ENCODE measurements at places on chromosomes 11 and 22.

DNA sequence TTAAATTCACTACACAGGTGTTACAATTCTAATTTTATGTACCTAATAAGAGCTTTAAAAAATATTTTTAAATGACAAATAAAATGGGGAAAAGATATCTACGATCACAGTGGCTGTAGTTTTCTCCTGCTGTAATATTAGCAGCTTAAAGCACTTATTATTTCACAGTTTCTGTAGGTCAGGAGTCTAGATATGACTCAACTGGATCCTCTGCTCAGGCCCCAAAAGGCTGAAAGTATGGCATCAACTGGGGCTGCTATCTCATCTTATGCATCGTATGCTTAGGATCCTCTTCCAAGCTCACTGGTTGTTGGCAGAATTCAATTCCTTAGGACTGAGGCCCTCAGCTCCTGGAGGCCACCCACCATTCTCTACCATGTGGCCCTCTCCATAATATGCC is 12.8 kb downstream of the FBXO3 start:
- no peak for DNase-seq

DNA sequence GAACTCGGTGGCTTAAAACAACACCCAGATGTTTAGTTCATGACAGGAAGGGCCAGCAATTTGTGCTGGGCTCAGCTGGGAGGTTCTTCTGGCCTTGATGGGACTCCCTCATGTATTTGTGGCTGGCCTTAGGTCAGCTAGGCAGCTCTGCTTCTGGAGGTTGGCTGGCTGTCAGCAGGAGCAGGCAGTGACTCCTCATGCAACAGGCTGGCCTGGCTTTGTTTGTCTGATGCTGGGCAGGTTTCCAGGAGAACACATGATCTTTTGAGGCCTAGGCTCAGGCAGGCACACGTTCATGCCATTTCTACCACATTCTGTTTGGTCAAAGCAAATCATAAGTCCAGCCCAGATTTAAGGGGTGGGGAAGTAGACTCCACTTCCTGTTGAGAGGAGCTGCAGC is 571.2 kb downstream of the TBC1D22A start:
- DNase-seq, result peak; percentile 68

DNA sequence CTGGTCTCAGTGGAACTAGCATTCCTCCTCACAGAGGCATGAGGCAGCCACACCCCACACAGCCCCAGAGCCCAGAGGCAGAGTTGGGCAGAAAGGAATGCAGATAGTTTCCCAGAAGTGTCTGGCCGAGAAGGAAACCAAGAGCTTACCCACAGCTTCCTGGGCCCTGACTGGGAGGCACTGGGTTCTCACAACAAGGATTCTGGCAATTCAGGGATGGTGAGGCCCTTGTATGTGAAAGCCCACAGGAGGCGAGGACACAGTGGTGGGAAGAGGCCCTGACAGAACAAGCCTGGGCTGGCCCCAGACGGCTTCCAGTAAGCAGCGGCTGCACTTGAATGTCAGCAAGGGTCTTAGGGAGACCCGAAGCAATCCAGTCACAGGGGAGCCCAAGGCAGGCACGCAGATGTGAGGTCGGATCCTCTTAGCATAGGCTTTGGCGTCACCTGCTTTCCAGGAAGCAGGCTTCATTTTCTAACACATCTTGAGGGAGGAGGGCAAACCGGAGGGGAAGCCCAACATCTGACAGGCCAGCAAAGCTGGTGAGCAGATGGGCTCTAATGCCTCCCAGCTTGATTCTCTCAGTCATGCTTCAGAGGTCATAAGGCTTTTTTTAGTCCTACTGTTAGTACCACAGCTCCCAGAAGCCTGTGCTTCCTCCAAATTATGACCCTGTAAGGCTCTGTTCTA is 78.3 kb upstream of the AKIP1 start:
- DNase-seq, result peak; percentile 87

GRCh38 chr11:48154151-48154550 is 62.5 kb upstream of the OR4B1 start:
- peak; percentile 66 for DNase-seq

DNA sequence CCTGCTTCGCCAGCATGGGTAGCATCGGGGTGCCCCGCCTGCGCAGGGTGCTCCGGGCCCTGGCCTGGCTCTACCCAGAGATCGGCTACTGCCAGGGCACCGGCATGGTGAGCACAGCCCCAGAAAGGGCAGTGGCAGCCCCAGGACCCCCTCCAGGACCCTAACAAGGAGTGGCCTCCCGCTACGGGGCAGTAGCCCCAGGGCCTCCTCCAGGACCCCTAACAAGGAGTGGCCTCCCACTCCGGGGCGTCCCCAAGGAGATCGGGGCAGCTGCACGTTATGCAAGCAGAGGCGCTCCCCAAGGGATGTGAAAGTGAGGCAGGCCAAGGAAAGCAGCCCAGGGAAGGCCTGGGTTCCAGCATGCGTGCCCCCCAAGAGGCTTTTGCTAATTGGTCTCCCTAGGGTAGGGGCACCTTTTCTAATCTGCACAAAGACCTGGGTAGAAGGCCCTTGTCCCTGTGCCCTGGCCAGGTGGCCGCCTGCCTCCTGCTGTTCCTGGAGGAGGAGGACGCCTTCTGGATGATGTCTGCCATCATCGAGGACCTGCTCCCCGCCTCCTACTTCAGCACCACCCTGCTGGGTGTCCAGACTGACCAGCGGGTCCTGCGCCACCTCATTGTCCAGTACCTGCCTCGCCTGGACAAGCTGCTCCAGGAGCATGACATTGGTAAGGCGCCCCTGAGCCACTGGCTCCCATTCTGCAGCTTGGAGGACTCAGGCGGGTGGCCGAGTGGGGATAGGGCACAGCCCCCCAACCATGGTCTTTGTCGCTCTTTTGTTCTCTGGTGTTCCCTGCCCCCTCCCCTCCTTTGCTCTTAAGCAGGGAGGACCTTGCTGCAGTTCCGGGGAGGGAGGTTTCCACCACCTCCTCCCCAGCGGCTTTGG is 35.0 kb downstream of the SGSM3 start:
- DNase-seq, result no peak

GRCh38 chr11:104015649-104016415 is 20.6 kb upstream of the DDI1 start:
- DNase-seq, result no peak

DNA sequence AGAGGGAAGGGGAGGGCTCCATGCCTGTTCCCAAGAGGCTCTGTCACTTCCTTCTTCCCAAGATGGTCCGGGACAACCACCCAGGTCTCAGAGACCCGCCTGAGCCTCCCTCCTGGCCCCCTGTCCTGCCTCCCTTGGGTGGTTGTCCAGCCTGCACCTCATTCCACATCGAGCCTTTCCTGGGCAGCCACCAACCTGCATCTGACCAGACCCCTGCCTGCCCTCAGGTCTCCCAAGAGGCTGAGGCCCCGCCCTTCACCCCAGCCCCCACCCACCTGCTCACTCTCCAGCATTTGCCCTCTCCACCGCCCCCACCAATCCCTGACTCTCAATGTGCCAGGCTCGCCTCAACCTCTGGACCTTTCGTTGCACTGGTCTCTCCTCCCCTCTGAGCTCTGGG is 97.5 kb upstream of the LMO1 start:
- DNase-seq, result no peak

DNA sequence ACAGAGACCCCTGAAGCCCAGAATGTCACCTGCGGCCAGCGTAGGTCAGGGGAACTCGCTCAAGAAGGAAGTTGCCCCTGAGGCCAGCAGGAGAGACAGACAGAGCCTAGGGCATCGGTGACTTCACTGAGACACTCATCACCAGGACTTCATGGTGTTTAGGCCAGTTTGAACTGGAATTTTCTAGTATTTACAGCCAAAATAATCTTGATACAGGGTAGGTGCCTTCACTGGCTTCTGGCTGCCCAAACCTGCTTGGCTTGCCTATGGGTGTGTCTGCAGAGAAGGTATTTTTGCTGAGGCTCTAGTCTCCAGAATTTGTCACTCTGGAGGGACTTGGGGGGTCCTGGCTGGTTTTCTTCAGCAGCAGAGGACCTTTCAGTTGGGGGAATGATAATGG is 86.6 kb downstream of the FBXO7 start:
- no peak for DNase-seq

DNA sequence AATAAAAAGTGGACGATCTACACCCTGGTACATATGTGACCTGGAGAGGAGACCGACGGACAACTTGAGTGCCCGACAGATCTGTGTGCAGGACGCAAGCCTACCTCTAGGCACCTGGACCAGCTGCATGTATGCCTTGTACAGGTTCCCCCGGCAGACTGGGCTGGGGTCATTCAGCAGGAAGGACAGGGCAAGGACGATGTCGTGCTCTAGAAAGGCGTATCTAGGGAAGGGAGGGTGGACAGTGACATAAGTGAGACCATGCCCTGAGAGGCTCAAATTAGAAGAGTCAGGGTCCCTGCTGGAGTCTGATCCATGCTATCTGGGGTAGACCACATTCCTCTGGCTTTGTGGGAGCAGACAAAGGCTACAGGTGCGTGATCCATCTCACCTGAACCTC is 7.9 kb downstream of the RSPH14 start:
- no peak for DNase-seq

DNA sequence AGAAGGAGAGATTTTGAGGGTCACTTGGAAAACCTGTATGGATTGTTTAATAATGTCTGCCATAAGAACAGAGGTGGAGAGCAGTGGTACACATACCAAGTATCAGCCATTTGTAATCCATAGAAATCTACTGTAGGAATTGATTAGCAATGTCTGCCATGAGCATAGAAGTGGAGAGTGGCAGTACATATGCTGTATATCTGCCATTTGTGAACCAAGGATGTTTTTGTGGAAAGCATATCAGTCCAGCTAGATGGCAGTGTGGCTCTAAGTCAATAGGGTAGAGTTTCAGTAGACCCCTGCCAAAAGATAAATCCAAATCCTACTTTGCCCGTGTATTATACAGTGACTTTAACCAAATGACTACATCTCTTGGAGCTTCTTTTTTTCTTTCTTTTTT is 82.9 kb upstream of the SEZ6L start:
- no peak for DNase-seq

DNA sequence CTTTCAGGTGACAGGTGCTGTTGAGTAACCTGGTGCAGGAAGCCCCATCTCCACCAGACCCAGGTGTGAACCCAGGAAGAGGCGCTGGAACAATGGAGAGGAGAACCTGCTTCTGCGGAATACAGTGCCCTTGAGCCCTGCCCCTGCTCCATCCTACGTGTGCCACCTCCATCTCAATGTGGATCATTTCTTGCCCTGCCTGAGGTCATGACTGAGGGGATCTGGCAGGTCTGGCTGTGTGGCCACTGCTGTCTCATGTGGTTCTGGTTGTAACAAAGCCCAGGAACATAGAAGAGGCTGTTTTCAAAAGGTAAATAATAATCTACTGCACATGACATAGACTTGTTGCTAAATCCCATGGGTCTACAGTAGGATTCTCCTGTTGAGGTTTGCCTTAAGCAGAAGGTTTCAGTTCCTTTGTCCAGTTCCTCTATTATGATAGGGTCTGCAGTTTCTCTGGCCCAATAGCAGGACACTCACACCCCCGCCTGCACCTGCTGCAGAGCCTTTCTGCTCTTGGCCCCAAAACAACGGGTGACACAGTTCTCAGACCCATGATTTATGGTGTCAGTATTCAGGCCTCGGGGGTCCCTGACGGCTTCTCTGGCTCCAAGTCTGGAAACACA is 113.5 kb upstream of the IGLL5 start:
- DNase-seq, result no peak

- no peak for DNase-seq
These were observed 1090.4 kb upstream of the RAG2 start for GRCh38 chr11:37688456-37688855.

DNA sequence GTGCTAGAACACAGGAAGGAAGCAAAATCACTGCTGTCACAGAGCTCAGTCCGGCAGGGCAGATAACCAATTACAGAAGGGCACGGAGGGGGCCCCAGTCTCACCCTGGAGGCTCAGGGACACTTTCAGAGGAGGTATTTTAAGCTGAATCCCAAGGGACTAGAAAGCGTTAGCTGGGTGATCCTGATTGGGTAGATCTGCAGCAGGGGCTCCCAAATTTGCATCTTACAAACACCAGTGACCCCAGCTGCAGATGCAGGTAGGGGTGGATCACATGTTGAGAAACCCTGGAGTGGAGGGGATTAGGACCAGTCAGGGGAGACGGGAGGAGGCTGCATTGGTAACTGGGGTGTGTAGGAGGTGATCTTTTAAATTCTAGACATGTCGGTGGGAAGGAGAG is 91.4 kb downstream of the CSNK2A3 start:
- no peak for DNase-seq

- DNase-seq, result peak; percentile 92
These were observed 243.8 kb downstream of the TMEM135 start for GRCh38 chr11:87281496-87281895.

- no peak for DNase-seq
These were observed 6.3 kb downstream of the CCDC34 start for GRCh38 chr11:27356624-27357222.

GRCh38 chr22:29031227-29032011 is 30.2 kb downstream of the C22orf31 start:
- peak; percentile 97 for DNase-seq

GRCh38 chr11:82757660-82758357 is 24.1 kb upstream of the FAM181B start:
- no peak for DNase-seq

DNA sequence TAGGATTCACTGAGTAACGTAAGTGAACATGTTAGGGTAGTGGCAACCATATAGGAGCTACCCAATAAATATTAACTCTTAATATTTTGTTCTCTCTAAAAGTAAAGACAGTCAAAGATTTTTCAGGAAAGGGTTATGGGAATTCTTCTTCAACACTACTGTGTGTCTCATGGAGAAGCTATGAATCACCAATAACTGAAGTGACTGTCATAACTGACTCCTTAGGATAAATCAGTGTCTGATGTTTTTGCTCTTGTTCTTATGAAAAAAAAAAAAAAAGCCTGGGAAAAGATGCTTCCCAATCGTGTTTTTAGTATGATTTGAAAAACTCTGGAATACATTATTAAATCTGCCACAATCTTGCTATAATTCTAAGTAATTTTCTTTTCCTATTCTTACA is 111.2 kb upstream of the CEP126 start:
- DNase-seq, result no peak

DNA sequence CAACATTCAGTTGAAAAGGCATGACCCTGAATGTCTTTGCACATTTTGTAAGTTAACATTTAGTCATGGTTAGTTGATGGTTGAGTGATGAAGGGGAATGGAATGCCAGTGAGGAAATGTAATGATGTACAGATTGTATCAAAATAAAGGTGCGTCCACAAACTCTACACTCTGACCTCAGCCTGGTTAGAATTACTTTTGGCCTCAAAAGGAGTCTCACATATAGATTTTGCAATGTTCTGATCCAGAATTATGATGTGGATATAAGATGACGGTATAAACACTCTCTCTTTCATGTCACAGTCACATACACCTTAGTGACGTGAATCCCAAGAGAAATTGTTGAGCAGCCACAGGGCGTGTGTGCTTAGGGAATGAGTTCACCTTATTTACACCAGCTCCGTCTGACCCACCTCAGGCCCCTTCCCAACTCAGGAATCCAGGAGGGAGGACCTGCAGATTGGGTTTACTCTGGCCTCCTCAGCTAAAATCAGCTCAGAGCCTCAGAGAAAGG is 100.1 kb downstream of the RDX start:
- peak; percentile 97 for DNase-seq

DNA sequence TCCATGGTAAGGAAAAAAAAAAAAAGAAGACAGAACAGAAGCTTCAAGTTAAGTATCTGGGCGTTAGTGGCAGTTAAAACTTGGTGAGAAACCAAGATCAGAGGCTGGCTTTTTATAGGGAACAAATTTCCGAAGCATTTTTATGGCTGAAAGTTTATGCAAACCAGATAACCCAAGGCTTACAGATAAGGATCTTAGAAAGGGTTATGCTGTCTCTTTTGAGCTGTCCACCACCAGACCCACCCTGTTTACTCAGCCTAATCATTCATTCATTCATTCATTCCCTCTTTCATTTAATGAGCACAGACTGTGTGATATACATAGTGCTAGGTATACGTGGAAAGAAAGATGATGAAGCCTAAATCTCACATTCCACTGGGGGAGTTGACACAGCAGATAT is 89.5 kb downstream of the ME3 start:
- no peak for DNase-seq

- DNase-seq, result no peak
These were observed 272.5 kb downstream of the TBC1D22A start for GRCh38 chr22:47034905-47035419.

Data from choroid plexus epithelial cell (primary cell).